HCT116 (cell line): ENCODE measurements at places on chromosomes 5 and 9.

DNA sequence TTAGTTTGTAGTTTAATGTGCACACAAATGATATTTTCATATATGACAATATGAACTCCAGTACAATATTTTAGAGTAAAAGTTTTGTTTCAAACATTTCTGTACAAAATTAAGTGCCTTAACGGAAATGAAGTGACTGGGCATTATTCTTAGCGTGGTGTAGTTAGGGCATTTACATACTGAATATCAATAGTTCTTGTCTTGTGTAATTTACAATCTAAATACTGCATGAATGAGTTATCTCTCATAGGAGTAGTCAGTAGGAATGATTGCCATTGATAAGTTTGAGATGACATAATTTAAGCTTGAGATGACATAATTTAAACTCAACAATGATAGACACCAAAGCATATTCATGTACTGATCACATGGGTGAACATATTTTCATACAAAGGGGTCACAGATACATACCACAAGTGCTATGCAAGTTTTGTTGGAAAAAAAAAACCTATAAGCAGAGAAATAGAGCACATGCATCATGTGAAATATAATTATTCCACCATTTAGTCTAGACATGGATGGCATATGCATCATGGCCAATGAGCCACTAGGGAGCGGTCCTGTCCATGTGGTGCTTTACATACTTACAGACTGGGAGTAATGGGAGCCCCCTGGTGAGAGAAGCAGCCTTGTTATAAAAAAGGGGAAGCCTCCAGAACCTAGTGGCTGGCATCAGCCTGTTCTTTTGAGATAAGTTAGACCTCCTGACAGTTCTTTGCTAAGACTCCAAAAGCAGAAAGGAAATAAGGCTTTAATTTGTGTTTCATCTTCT lies 1523.9 kb downstream of the MAT2B start:
- no peaks in the 10 kb centered on the region for H3K36me3 ChIP-seq
- no peak for DNase-seq
- no peaks in the 10 kb centered on the region for H3K4me1 ChIP-seq
- no peak overlapping the region for H3K27ac ChIP-seq
- no peaks in the 10 kb centered on the region for H3K27me3 ChIP-seq

DNA sequence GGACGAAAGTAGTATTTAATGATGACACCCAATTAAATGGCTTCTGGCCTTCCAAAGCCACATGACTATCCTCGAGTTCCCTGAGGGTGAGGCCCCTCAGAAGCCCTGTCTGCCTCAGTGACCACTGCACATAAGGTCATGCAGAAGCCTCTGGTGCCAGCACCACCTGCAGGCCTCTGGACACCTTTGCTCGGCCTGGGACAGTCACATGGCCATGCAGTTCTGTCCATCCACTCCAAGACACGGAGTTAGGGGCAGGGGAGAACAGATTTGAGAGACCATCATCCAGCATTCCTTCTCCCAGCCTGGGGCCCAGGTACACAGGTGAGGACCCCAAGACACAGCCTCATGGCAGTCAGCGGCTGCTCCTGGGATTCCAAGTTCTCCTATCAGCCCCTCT lies 145.0 kb downstream of the ROR2 start:
- peaks cover 6% of the 10 kb centered on the region; the same call in 1 of the 2 replicates for H3K4me1 ChIP-seq
- H3K4me3 ChIP-seq, result no peak overlapping the region
- H3K27ac ChIP-seq, result no peak overlapping the region
- no peak for DNase-seq
- H3K36me3 ChIP-seq, result no peaks in the 10 kb centered on the region

DNA sequence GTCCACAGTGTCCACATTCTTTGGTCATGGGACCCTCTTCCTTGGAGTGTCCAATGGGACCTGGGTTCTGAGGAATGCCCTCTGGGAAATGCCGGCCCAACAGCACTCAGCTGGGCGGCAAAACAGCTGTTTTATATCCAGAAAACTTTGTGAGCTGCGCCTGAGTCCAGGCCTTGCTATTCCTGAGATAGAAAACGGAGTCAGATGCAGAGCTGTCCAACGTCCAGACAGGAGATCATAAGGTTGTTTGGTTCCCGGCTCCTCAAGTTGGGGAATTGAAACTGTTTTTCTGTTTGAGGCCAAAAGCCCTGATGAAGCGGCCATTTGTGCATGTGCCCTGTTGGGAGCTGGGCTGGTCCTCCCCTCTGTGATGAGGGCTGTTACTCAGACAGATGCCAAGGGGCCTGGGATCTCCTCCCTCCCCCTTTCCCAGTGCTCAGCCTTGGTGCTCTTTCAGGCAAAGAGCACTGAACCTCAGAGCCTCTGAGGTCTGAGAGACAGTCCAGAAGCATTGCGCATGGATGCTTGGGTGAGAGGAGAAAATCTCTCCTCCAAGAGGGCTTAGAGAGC lies 66.6 kb upstream of the GARNL3 start:
- H3K27me3 ChIP-seq, result no peaks in the 10 kb centered on the region
- no peak overlapping the region for H3K4me3 ChIP-seq
- H3K27ac ChIP-seq, result no peak overlapping the region
- no peaks in the 10 kb centered on the region for H3K36me3 ChIP-seq
- peaks cover 28% of the 10 kb centered on the region for H3K4me1 ChIP-seq
- no peak for DNase-seq

DNA sequence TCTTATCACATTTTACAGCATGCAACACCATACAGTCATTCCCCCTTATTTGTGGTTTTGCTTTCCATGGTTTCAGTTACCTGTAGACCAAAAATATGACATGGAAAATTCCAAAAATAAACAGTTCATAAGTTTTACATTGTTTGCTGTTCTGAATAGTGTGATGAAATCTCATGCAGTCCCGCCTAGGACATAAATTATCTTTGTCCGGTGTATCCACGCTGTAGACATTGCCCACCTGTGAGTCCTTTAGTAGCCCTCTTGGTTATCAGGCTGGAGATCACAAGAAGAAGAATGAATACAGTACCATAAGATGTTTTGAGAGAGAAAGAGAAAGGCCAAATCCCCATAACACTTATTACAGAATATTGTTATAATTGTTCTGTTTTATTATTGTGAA lies 68.1 kb downstream of the SLC46A2 start:
- H3K4me3 ChIP-seq, result no peak overlapping the region
- no peak overlapping the region for H3K27ac ChIP-seq
- H3K27me3 ChIP-seq, result no peaks in the 10 kb centered on the region
- H3K36me3 ChIP-seq, result no peaks in the 10 kb centered on the region

GRCh38 chr5:39691136-39691535 lies 266.4 kb upstream of the DAB2 start:
- H3K4me1 ChIP-seq, result no peaks in the 10 kb centered on the region
- H3K36me3 ChIP-seq, result no peaks in the 10 kb centered on the region
- no peaks in the 10 kb centered on the region for H3K27me3 ChIP-seq

DNA sequence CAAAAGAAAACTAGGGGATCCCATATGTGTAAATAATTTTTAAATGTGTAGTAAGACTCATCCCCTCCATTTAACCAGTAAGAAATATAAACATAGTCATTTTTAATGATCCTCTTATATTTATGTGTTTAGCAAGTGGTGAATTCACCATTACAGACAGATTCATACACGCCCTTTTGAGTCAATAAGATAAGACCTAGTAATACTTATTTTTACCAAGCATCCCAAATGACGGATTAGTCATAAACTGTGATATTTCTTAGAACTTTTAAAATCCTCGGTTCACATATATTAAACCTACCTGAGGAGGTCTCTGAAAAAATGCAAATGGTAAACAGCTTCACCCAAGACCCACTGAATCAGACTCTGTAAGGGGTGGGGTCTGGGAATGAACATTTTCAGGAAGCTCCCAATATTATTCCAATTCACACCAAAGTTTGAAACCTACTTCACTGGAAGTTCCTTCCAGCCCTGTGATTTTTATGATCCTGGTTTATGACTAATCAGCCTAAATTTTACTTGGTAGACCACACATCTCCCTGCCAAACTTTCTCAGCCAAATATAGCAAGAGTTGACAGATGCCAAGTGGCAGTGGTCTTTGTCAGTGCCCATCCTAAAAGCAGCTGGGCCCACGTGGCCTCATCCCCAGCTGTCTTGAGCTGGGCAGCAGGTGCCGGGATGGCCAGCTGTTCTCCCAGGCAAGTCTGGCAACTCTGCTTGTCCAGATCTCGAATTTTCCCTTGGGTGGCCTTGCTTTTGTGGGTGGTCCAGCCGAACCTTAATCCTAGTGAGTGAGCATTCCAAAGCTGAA lies 559.0 kb upstream of the RGMB start:
- H3K27ac ChIP-seq, result no peak overlapping the region
- no peaks in the 10 kb centered on the region for H3K27me3 ChIP-seq
- H3K4me3 ChIP-seq, result no peak overlapping the region
- no peaks in the 10 kb centered on the region for H3K4me1 ChIP-seq
- no peak for DNase-seq
- no peaks in the 10 kb centered on the region for H3K36me3 ChIP-seq

GRCh38 chr9:112531666-112532282 lies 45.1 kb downstream of the KIAA1958 start:
- no peak overlapping the region for H3K4me3 ChIP-seq
- no peak overlapping the region for H3K27ac ChIP-seq
- no peaks in the 10 kb centered on the region for H3K4me1 ChIP-seq
- H3K36me3 ChIP-seq, result no peaks in the 10 kb centered on the region
- no peaks in the 10 kb centered on the region for H3K27me3 ChIP-seq

GRCh38 chr5:157651623-157652376 lies 438 bp downstream of the SOX30 start:
- H3K27ac ChIP-seq, result no peak overlapping the region
- no peaks in the 10 kb centered on the region for H3K4me1 ChIP-seq
- no peak overlapping the region for H3K4me3 ChIP-seq
- DNase-seq, result no peak

DNA sequence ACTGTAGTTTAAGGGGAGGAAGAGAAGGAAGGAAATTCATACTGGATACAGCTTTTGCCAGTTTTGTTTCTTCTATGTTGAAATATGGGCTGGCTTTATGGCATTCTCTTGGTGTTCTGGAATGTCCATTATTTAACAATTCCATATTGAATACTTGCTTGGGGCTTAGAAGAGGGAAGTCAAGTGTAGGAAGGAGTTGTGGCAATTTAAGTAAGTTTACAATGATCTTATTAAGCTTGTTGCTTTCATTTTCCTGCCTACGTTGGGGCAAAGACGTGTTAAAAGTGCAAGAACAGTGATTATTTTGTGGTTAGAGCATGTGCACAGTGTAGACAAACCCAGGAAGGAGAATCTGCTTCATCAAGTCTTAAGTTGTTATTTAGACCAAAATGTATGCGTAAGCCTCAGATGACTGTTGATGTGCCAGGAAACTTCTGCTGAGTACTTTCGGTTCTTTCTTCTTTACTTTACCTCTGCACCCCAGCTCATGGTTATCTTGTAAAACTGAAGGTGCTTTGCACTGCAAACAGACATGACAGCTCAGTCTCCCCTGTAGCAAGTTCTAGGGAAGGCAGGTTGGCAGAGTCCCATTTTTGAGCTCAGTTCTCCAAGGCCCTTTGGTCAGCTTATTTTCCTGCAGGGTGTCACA lies 75.8 kb downstream of the F2RL2 start:
- H3K4me3 ChIP-seq, result no peak overlapping the region
- no peak overlapping the region for H3K27ac ChIP-seq
- no peaks in the 10 kb centered on the region for H3K36me3 ChIP-seq
- no peaks in the 10 kb centered on the region for H3K27me3 ChIP-seq
- no peak for DNase-seq

DNA sequence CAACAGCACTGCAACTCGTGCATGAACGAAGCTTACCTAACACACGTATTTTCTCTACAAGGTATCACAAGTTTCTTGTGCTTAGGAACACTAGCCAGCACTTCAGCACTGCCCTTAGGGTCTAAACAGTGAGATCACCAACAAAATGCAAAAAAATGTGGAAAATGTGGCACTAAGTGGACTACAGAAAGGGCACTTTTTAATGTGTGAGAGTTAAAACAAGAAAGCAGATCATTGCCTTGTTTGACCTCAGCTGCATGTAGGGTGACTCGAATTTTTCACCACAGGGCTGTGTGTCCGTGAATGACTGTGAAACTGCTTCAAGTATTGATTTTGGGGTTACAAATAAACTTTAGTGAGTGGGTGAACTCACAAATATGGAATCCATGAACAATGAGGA lies 90.5 kb downstream of the MARCHF3 start:
- H3K36me3 ChIP-seq, result no peaks in the 10 kb centered on the region
- H3K4me1 ChIP-seq, result no peaks in the 10 kb centered on the region
- H3K27me3 ChIP-seq, result no peaks in the 10 kb centered on the region
- H3K4me3 ChIP-seq, result no peak overlapping the region
- no peak for DNase-seq
- H3K27ac ChIP-seq, result no peak overlapping the region

DNA sequence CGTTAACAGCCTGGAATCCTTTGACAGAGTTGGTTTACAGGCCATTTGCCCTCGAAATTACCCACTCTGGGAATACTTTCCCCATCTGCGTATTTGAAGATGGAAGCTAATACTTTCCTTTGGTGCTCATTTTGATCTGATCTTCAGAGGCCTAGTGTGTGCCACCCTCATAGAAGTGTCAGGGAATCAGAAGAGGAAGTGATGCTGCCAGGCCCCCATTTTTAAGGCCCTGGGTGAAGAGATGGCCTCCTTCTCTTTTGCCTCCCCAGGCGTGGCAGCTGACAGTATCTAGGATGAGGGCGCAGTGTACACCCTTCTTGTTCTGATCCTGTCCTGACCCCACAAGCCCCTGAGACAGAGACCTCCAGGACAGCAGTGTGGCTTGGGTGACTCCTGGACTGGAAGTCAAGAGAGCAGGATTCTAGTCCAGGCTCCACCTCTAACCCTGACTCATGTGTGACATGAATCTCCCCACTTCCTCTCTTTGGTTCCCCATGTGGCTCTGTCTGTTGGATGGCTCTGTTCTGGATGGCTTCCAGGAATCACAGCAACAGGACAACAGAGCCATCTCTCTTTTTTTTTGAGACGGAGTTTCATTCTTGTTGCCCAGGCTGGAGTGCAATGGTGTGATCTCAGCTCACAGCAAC lies 27.8 kb downstream of the CSF1R start:
- no peaks in the 10 kb centered on the region for H3K4me1 ChIP-seq
- no peaks in the 10 kb centered on the region for H3K36me3 ChIP-seq
- H3K27ac ChIP-seq, result no peak overlapping the region
- DNase-seq, result no peak
- H3K4me3 ChIP-seq, result no peak overlapping the region

GRCh38 chr9:128020692-128021091 lies 39.9 kb upstream of the EEIG1 start:
- H3K4me1 ChIP-seq, result peaks cover 8% of the 10 kb centered on the region; the same call in 1 of the 2 replicates
- no peaks in the 10 kb centered on the region for H3K36me3 ChIP-seq
- no peak for DNase-seq
- no peaks in the 10 kb centered on the region for H3K27me3 ChIP-seq
- no peak overlapping the region for H3K27ac ChIP-seq

- H3K36me3 ChIP-seq, result no peaks in the 10 kb centered on the region
- peaks cover 5% of the 10 kb centered on the region; the same call in 1 of the 2 replicates for H3K27me3 ChIP-seq
- no peak overlapping the region for H3K4me3 ChIP-seq
- H3K4me1 ChIP-seq, result no peaks in the 10 kb centered on the region
These were observed 194.6 kb upstream of the PCSK5 start for GRCh38 chr9:75695921-75696320.
